Ovary (tissue), 10 donors: ENCODE measurements at places on chromosomes 5 and 9. TPM values are rescaled to one million over a fixed set of nuclear protein-coding genes. Genes with fewer than 3 reads are reported as not detected.

Gene PTGDS
- total RNA-seq = 5.8 TPM

DNA sequence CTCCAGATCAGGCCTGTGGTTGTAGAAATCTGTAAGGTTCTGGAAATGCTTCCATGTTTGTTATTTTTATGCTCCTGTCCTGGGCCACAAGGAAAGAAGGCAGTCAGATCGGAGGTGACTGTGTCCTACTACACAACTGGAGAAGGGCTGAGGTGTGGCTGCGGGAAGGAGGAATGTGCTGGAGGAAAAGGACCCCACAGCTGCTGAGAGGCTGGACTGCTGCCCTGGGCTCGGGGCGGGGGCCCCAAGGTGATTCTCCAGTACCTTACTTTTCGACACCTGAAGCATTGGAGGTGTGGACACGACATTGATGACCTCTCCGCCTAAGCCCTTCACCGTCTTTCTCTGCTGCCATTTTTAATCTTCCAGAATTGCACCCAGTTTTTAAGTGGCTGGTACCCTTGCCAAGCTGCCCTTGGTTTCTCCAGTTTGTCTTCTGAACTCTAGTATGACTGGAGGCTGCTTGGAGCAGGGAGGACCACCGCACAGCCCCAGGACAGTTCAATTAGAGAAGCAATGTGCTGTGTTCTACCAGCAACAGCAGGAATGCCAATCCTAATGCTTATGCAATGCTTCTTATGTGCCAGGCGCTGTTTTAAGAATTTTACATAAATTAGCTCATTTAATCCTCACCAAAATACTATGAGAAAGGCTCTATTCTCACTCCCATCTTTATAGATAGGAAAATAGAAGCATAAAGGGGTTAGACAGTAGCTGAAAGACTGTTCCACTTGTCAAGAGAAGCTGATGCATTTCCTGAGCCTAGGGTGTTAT lies 13.5 kb upstream of the ANKRD33B start:
- no peaks in the 10 kb centered on the region for H3K27me3 ChIP-seq
- no peak overlapping the region for H3K4me3 ChIP-seq
- H3K4me1 ChIP-seq = peaks cover 1% of the 10 kb centered on the region
- H3K36me3 ChIP-seq = no peaks in the 10 kb centered on the region
- no peak overlapping the region for H3K27ac ChIP-seq
- DNase-seq = no peak

GRCh38 chr5:362978-363765 lies 41.7 kb downstream of the AHRR start:
- peaks cover 2% of the 10 kb centered on the region for H3K4me1 ChIP-seq
- no peak for DNase-seq

DNA sequence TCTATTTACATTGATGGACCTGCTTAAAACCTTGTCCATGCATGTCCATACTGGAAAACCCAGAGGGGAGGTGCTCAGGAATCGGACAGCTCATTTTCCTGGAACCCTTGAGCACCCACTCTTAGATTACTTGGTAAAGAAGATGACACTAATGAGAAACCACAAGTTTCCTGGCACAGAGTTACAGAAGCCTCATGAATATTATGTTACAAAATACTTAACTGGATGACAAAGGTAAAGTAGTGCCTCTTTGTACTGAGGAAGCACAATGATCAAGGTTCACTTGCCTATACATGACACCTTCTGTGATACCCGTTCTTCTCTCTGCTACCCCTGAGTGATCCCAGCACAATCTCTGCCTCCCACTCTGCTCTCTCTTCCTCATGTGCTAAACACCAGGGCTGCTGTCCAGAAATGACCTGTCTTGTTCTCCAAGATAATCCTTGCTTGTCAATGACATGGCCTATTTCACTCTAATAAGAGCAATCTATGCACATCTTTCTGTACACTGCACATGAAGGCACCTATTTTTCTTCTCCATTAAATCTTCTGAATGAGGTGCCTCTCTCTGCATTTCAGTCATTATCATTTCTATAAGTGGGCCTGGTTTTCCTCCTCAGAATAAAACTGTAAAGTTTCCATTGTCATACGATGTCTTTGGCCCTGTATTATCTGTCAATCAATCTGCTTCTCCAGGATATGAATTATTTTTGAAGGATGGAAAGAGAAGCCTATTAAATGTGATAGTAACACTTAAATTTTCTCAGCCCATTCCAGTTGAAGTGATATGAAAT lies 684.0 kb upstream of the ACO1 start:
- H3K36me3 ChIP-seq = no peaks in the 10 kb centered on the region
- H3K27ac ChIP-seq = no peak overlapping the region
- no peak overlapping the region for H3K4me3 ChIP-seq
- no peaks in the 10 kb centered on the region for H3K27me3 ChIP-seq
- H3K4me1 ChIP-seq = no peaks in the 10 kb centered on the region

DNA sequence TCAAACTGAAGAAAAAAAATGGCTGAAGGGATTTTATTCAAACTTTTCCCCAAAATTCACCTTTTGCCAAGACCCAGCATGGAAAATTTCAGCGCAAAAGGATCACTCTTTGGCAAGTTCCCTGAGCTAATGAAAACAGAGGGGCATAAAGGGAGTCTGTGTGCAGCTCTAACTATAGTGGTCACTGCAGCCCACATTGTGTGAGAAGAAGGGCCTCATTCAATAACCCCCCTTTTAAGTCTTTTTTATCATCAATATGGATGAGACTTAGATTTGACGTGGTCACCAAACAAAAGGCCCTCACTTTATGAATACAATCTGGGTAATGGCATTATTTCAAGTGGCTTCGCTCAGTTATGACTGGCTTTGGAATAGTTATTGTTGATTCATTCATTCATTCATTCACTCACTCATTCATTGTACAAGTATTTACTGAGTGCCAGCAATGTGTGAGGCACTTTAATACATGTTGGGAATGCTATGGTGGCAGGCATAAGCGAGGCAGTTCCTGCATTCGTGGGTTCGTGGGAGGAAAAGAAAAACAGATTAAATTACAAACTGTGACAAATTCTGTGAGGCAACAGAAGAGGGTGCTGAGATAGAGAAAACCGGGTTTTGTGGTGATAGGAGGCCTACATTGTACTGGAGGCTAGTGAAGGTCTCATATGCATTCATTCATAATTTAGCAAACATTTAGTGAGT lies 145.7 kb upstream of the KLF4 start:
- no peak for DNase-seq
- peaks cover 14% of the 10 kb centered on the region for H3K4me1 ChIP-seq
- H3K4me3 ChIP-seq = no peak overlapping the region
- H3K36me3 ChIP-seq = no peaks in the 10 kb centered on the region
- no peak overlapping the region for H3K27ac ChIP-seq

DNA sequence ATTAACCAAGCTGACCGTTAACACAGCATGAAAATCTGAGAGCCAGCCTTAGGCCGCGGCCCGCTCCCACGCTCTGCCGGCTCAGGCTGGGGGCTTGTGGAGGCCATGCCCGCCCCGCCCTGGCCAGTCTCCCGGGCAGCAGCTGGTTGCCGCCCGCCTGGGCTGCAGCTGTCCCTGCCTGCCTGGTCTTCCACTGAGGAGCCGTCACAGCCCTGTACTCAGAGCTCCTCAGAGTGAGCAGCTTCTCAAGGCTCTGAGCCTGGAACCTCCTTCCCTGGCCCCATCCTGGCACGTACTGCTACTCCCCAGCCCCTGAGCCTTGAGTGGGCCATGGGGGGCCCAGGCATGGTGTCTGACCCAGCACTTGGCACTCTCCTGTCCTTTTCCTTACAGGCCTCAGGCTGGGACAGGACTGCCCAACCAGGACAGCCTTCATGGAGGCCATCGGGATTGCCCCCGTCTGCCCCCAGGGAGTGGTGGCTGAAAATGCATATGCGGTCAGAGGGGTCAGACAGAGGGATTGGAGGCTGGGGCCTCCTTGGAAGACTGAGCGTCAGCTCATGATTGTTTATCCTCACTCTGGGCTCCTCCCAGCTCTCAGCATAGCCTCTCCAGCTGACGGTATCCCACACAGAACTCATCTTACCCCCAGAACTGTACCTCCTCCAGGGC lies 11.9 kb downstream of the FGFR4 start:
- no peaks in the 10 kb centered on the region for H3K36me3 ChIP-seq
- H3K27me3 ChIP-seq = no peaks in the 10 kb centered on the region
- peak overlapping the region; percentile 34 for H3K27ac ChIP-seq

DNA sequence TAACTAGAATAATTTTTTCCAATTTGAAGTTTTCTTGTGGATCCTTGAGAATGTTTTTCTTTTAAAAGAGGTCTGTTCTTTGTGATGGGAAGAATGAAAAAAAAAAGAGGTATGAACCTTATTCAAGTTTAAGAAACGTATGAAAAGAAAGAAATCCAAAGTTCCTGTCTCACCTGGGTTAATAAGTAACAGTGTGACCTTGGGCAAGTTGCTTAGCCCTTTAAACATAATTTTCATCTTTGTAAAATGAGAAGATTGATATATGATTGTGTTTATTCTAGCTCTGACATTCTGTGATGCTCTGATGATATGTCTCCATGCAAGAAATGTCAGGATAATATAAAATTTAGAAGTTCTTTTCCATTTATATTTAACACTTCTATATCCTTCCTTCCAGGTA lies 19.3 kb downstream of the SLC26A2 start:
- H3K4me1 ChIP-seq = no peaks in the 10 kb centered on the region
- H3K4me3 ChIP-seq = no peak overlapping the region
- no peak for DNase-seq
- no peak overlapping the region for H3K27ac ChIP-seq

GRCh38 chr5:72231991-72232703 lies 87.9 kb downstream of the MRPS27 start:
- no peak overlapping the region for H3K27ac ChIP-seq
- DNase-seq = no peak
- no peaks in the 10 kb centered on the region for H3K36me3 ChIP-seq
- no peak overlapping the region for H3K4me3 ChIP-seq
- no peaks in the 10 kb centered on the region for H3K4me1 ChIP-seq

DNA sequence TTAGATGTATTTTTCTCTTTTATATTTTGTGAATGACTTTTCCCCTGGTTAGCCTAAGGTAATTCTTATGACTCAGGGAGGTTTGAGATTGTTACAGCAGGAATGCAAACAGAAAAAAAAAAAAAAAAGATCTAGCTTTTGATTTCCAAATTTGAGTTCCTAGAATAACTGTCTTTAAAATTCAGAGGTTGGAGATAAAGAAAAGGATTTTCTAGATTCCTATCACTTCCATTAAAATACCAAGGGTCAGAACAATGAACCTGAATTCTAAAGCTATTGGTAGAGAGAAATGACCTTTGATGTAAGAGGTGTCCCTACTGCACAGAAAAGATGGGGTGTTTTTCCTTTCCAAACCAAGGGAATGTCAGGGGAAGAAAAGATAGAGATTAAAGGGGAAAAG lies 262.5 kb downstream of the DOCK8 start:
- no peak for DNase-seq
- no peak overlapping the region for H3K4me3 ChIP-seq
- H3K36me3 ChIP-seq = no peaks in the 10 kb centered on the region
- H3K4me1 ChIP-seq = no peaks in the 10 kb centered on the region
- H3K27me3 ChIP-seq = no peaks in the 10 kb centered on the region
- H3K27ac ChIP-seq = no peak overlapping the region

Gene SPINK7
- total RNA-seq = not detected

Gene MAP1B
- total RNA-seq = 111 TPM

DNA sequence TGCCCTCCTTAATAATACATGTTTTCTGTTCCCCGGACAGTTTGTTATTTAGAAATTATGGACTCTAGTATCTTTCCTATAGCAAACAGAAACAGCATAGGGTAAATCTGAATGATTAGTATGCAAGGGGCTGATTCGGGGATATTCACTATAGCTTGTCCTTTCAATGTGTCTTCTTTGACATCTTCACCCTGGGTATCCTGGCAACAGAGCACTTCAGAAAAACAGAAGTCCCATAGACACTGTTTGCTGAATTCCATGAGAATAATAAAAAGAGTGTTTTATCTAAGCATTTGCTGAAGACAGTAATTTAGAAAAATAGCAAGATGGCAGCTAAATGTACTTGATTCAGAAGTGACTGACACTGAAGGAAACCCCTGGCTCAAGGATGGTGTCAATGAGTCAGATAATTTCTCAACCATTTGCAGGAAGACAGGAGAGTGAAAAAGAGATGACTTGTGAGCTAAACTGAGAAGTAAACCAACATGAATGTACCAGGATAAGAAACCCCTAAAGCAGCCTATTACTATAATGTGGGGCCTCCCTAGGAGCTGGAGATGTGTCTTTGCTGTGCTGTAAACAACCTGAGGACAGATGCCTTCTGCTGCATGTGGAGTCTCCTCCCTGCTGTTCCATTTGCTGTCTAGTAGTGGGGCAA lies 246.2 kb downstream of the MAN2A1 start:
- no peak overlapping the region for H3K4me3 ChIP-seq
- no peak for DNase-seq
- no peaks in the 10 kb centered on the region for H3K27me3 ChIP-seq
- no peaks in the 10 kb centered on the region for H3K36me3 ChIP-seq
- H3K27ac ChIP-seq = no peak overlapping the region
- H3K4me1 ChIP-seq = no peaks in the 10 kb centered on the region

Gene TMEM252
- not detected for total RNA-seq

Gene CHD1
- 75.8 TPM for total RNA-seq

- no peak overlapping the region for H3K27ac ChIP-seq
- no peaks in the 10 kb centered on the region for H3K36me3 ChIP-seq
- H3K4me1 ChIP-seq = no peaks in the 10 kb centered on the region
- DNase-seq = no peak
Measured at GRCh38 chr9:90420211-90420610, 222.4 kb downstream of the DIRAS2 start.

Gene NIPAL4
- not detected for total RNA-seq

- no peak overlapping the region for H3K4me3 ChIP-seq
- no peaks in the 10 kb centered on the region for H3K27me3 ChIP-seq
- no peaks in the 10 kb centered on the region for H3K36me3 ChIP-seq
- H3K4me1 ChIP-seq = no peaks in the 10 kb centered on the region
Measured at GRCh38 chr5:121572061-121572460, 279.6 kb upstream of the FTMT start.

DNA sequence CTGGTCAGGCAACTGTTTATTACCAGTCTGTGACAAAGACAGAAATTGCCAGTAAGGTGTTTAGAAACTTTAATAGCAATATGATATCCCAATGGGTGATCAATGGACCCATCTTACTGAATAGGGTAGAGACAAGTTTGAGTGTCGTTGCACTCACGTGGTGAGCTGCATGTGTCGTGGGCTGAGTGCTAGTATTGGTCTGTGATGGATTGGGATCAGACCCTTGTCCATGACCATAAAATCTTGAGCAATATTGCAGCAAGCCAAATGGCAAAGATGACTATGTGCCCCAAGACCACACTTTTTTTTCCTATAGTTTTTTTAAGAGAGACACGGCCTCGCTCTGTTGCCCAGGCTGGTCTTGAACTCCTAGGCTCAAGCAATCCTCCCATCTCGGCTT lies 114.5 kb downstream of the PALM2AKAP2 start:
- H3K27ac ChIP-seq = no peak overlapping the region
- H3K36me3 ChIP-seq = no peaks in the 10 kb centered on the region
- no peak for DNase-seq
- H3K4me3 ChIP-seq = no peak overlapping the region
- no peaks in the 10 kb centered on the region for H3K4me1 ChIP-seq
- H3K27me3 ChIP-seq = no peaks in the 10 kb centered on the region

- H3K4me3 ChIP-seq = no peak overlapping the region
- no peaks in the 10 kb centered on the region for H3K27me3 ChIP-seq
- no peak for DNase-seq
- no peaks in the 10 kb centered on the region for H3K36me3 ChIP-seq
Measured at GRCh38 chr5:92939428-92939827, 641.6 kb downstream of the NR2F1-AS1 start.
